HL-60 (cell line): ENCODE measurements at places on chromosomes 16 and 17.

- DNase-seq, result no peak
Measured at GRCh38 chr17:78532922-78533640, 44.1 kb downstream of the DNAH17 start.

DNA sequence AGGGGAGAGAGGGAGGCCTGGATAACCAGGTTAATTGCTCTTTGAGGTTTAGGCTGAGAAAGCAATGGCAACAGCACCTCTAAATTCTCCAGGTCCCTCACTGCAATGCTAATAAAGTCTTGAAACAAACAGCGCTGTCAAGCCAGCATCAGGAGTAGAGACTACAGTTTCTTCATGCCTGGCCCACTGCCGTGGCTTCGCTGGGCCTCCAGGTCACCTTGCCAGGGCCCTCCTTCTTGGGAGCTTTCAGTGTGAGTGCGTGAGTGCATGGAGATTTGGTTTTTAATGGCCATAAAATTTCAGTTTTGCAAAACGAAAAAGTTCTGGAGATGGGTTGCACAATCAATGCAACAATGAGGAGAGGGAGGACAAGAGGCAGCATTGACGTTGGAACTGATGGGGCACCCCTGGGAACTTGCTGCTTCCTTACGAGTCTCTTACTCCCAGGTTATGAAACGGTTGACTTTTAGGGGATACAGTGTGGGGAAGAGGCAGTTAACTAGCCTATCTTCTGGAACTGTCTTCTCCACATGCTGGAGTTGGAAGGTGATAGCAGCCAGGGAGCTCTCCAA, 229.4 kb downstream of the XYLT1 start:
- DNase-seq, result no peak

DNA sequence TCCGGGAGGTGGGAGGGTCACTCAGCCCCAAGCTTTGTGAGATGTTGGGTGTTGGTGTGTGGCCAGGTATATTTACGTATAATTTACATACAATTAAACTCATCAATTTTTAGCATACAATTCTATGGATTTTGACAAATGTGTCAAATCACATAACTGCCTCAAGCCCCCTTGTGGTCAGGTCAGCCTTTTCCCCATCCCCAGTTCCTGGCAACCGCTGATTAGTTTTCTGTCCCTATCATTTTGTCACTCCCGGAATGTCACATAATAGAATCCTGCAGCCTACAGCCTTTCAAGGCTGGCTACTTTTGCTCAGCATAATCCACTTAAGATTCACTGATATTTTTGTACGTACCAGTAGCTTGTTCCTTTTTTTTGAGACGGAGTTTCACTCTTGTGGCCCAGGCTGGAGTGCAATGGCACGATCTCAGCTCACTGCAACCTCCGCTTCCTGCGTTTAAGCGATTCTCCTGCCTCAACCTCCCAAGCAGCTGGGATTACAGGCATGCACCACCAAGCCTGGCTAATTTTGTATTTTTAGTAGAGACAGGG, 19.3 kb upstream of the RAI1 start:
- no peak for DNase-seq

- DNase-seq, result peak; percentile 94
Measured at GRCh38 chr16:19936441-19936840, 51.8 kb upstream of the GPRC5B start.

GRCh38 chr17:2235792-2236366, 67.7 kb downstream of the SMG6 start:
- DNase-seq, result no peak

DNA sequence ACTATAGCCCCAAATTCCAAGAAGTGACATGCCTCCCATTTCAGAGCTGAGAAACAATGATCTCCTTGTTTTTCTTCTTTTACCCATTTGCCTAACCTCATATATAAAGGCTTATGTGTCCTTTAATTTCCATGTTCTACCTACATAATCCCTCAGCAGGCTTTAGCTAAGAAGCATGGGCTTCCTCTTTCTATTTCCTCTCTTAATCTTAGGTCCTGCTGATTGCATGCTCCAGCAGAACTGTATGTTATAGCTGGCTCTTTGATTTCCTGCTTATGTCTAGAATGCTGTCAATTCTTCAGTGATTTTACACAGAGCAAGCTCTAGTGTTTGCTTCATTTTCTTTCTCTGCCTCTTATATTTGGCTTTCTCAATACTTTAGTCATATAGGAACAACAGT, 151.7 kb upstream of the COX10 start:
- peak; percentile 2 for DNase-seq

DNA sequence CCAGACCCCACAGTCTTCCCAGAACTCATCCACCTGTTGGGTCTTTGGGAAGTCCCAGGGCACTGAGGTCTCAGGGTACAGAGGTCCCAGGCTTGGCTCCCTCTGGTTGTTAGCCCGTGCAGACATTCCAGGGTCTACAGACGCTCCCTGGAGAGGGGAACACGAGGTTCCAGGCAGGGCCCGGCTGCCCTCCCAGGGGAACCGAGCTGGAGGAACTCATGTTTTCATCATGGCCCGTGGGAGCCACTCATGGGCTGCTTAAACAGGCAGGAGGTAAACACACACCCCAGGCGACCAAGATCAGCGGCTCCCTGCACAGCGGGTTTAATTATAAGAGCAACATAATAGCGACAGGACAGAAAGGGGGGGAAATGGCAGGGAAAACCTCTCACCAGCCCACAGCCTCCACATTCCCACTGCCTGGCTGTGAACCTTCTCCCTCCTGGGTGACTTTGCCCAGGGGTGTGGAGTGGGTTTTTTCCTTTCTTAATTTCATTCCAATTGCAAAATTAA, 36.5 kb downstream of the TRARG1 start:
- no peak for DNase-seq

DNA sequence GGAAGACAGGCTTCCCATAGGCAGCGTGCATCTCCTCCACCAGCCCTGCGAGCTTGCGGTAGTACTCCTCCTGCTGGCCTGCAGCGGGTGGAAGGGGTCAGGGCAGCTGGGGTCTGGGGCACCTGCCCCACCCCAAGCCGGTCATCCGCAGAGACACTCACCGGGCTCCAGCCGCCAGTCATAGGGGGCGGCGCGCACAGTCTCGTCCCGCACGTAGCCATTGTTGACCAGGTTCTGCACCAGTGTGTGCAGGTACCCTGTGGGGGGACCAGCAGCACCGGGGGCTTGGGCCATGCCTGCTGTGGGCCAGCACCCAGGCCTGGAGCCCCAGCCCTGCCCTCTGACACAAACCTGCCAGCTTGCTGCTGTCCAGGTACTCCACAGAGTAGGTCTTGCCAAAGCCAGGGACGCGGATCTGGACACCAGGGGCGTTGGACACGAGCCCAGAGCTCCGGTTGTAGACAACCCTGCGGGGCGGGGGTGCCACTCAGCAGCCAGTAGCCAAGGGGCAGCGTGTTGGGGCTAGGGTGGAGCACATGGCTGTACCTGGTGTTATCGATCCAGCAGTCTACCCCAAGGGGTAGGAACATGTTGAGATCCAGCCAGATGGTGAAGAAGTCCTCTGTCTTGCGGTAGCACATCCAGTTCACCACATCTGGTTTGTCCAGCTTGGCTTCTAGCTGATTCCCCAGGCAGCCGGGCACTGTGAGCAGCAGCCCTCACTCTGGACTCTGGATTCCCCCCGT, 1.2 kb downstream of the LCAT start:
- no peak for DNase-seq

- DNase-seq, result no peak
Measured at GRCh38 chr17:57880086-57880456, 30.2 kb upstream of the MRPS23 start.

DNA sequence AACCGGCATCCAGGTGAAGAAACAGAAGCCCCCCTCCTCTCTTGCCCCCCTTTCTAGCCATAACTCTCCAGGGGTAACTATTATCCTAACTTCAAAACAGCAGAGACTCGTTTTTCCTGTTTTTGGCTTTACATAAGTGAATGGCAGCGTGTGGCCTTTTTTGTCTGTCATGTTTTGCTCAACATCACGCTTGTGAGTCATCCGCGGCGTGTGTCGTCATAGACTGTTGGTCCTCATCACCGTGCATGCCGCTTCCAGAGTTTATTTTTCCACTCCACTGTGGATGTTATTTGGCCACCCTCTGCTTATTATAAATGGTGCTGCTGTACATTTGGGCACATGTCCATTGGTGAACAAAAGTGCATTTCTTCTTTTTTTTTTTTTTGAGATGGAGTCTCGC, 52.6 kb downstream of the ERN1 start:
- DNase-seq, result peak; percentile 83

DNA sequence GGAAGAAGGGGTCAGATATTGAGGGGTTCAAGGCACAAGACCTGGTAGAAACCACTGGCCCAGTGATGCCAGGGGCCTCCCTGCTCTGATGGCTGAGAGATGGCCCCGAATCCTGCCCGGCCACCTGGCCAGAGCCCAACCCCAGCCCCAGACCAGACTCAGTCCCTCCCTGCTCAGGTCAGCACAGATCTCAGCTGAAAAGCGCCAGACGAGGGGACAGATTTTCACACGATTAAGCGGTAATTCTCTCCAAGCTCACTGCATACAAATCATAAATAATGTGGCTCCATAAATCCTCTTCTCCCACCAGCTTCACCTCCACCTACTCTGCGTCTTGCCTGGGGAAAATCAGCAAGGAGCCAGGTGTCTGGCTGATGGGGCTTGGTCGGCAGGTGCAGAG, 57.1 kb downstream of the ENGASE start:
- no peak for DNase-seq

DNA sequence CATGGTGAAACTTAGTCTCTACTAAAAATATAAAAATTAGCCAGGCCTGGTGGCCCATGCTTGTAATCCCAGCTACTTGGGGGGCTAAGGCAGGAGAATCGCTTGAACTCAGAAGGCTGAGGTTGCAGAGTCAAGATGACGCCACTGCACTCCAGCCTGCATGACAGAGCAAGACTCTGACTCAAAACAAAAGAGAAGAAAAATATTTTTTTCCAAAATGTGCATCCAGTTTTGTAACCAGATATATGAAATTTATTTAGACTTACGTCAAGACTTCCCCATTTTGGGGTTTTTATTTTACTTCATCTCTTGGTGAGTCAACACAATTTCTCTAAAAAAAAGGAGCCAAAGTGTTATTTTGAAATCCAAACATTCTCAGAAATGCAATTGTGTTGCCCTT, 5.5 kb upstream of the TM4SF5 start:
- no peak for DNase-seq

GRCh38 chr17:10613775-10614513, 43.2 kb downstream of the MYH3 start:
- no peak for DNase-seq

DNA sequence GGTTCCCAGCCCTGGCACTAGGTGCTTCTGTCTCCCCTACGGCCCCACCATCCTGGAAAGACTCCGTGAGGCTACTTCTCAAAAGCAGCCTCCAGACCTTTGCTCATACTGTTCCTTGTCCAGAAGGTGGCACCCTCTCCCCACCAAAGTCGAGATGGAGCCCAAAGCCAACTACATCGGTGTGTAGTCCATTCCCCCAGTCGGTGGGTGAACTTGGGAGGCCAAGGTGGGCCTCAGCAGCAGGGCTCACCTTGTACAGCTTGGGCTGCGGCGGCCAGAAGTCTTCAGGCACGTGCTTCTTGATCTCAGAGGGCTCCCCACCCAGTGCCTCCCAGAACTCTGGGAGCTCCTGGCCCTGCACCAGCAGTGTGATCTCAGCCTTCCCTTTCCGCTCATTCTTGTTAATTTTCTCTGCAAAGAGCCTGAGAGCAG, 10.2 kb downstream of the FLII start:
- DNase-seq, result peak; percentile 49

GRCh38 chr17:35809855-35810461, 674 bp downstream of the TAF15 start:
- no peak for DNase-seq

DNA sequence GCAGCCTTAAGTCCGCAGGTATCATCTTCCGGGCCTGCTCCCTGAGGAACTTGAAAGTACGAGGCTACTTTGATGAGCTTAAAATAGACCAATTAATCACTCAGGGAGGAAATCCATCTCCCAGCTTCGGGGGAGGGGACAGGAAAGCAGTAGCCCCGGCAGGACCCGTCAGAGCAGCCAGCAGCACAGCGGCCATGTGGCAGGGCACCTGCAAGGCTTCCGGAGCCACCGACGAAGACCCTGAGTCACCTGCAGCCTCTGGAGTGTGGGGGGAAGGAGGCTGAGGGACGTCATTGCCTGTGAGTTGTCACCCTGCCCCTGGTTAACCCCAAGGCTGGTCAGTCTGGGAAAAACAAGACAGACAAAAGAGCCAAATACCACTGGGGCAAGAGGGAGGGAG, 4.4 kb upstream of the CYB561 start:
- no peak for DNase-seq

DNA sequence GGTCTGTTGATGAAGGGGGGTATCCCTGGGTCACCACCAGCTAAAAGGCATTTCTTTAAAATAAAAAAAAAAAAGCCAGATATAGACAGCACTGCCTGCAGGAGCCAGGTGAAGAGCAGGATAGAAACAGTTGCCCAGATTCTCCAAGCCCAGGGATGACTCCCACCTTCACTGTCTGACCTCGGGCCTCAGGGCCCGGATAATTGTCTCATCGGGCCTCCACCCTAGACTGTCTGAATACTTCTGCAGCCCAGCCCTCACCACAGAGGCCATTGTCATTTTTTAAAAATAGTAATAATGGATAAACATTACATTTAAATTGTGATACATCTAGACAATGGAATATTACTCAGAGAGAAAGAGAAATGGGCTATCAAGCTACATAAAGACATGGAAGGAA, 92.8 kb upstream of the TNRC6C start:
- no peak for DNase-seq

- DNase-seq, result no peak
Measured at GRCh38 chr16:83354015-83354414, 453.8 kb upstream of the HSBP1 start.

DNA sequence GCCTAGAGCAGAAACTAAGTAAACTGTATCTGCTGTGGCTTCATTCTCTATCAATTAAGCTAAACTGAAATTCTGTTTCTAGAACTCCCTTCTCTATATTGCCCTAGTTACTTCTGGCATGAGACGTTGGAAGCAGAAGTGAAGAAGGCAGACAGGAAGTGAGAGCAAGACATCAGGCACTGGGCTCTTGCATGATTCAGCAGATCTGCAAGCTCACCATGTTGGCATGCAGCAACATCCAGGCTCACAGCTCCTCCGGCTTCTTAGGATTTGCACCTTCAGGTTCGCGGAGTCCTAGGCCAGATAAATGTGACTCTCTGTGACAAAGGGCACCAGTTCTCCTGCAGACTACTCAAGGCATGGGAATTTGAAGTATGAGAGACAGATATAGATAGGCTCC, 148.3 kb downstream of the CDH8 start:
- peak; percentile 61 for DNase-seq
